ENCODE measurements at places on chromosomes 3 and 15.

DNA sequence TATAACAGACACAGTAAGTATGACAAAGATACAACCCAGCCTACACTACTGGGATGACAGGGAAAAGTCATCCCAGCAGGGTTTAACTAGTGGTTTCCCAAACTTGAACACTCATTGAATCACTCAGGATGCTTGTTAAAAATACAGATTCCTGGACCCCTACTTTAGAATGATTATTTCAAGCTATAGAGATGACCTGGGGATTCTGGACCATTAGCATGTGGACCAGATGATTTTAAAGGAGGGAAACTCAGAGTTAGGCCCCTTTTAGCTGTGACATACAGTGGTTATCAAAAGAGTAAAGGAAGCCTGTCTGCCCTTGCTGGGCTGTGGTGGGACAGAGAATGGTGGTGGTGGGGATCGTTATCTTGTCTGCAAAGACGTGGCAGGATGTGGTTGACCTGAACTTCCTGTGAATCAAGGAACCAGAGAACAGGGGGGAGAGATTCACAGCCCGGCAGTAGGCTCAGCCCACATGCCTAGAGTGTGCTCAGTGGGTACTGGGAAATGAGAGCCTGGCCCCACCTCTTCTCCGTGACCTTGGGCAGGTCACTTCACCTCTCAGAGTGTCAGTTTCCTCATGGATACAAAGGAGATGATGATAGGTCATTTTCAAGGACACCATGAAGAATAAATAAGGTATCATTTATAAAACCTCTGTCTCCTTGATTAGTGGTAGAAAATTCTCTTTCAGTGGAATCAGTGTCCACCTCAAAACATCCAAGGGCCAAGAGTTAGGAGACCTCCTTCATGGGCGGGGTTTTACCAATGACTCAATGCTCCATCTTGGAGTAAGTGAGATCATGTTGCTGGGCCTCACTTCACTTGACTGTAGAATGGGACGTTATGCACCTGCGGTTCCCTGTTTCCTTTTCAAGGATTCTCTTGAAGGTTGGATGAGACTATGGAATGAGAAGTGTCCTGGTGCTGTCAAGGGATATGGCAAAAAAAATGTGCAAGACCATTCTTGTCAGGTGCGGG lies 306.5 kb downstream of the RPLP1 start:
- peak; percentile 83 for DNase-seq

- no peak for DNase-seq
Measured at GRCh38 chr3:119291062-119291700, 3.0 kb upstream of the ARHGAP31 start.

DNA sequence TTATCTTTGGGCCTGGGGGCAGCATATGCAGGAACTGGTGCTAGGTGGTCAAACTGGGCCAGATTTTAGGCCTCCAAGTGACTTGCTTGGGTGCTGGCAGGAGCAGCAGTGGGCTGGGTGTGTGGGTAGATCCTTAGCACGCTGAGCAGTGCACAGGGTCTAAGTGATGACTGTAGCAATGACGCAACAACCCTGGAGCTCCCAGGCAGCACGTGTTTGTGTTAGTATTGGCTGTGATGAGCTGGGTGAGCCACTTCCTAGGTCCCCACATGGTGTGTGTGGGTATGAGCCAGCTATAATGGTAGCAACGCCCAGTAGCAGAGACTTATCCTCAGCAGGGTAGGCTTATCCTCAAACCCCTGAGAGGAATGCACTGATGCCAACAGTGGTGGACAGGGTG lies 570.6 kb upstream of the ROBO1 start:
- DNase-seq: no peak

DNA sequence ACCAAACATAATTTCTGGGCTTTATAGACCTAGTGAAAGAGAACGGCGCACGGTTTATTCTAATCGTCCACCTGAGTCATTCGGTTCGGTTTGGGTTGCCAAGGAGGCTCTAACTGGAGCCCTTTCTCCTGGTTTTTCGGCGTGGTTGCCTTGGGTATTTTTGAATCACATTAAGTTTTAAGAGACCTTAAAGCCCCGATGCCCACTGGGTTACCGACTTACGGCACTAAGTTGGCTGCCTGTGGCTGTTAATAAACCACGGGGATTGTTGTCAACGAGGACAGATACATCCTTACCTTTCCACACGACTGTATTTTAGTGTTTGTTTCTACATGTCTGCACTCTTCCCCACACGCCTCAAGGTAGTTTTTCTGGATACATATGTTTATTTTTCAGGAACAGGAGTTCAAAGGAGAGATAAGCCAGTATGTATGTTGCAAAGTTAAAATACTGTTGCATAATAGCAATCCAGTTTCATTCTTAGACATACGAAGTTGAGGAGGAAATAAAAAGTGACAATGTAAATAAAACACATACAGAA lies 1.2 kb upstream of the ANP32A start:
- DNase-seq: no peak

DNA sequence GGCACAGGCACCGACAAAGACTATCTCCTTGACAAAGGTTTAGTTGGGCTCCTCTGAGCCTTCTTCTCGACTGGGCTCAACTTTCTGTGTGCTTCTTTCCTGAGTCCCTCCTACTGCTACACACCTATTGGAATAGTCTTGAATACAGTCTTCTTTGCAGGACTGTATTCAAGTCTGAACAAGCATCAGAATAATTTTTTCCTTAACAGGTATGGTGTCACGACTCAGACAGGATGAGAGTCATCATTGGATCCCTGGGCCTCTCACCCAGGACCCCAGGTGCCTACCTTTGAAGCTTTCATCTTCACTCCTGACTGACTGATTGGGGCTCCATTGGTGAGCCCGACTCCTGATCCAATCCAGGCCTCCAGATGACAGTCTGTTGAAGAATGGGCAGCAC lies 66.3 kb downstream of the CRYGS start:
- no peak for DNase-seq

- DNase-seq: peak; percentile 36
Measured at GRCh38 chr3:66302288-66302687, 81.5 kb downstream of the SLC25A26 start.

- DNase-seq: no peak
Measured at GRCh38 chr15:42494998-42495360, 455 bp upstream of the SNAP23 start.
